Activated CD4-positive, alpha-beta T cell treated with anti-CD3 and anti-CD28 coated beads, Interleukin-2, amount 50 U/mL, for 4 hours (primary cell): ENCODE measurements at places on chromosomes 16 and 17.

- DNase-seq, result peak; percentile 9
These were observed 60.4 kb downstream of the ZDHHC7 start for GRCh38 chr16:84950906-84951305.

GRCh38 chr17:65277576-65277975, 140.4 kb downstream of the RGS9 start:
- DNase-seq, result no peak

DNA sequence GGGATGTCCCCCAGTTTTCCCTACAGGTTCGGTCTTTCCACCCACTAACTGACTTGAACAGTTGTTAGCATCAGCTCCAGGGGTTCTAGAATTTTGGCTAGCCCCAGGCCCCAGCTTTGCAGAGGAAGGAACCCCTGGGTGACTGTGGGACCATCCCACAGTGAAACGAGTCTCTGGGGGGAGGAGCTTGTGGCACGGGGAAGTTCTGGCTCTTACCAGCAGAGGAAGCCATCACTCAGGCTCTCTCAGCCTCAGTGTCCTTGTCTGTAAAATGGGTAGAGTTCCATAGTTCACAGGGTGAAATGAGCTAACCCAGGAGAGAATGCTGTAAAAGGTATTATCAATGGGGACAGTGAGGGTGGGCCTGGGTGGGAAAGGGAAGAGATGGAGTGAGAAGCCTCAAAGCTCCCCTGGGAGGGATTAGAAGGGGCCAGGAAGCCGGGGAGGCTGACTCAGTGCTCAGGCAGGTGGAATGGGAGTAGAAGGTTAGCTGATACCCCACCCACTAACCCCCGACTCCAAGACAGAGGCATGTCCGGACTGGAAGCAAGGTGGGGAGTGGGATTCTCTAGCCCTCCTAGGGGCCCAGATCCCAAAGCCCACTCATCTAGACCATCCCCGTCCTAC, 30.9 kb upstream of the CDC42EP4 start:
- no peak for DNase-seq

DNA sequence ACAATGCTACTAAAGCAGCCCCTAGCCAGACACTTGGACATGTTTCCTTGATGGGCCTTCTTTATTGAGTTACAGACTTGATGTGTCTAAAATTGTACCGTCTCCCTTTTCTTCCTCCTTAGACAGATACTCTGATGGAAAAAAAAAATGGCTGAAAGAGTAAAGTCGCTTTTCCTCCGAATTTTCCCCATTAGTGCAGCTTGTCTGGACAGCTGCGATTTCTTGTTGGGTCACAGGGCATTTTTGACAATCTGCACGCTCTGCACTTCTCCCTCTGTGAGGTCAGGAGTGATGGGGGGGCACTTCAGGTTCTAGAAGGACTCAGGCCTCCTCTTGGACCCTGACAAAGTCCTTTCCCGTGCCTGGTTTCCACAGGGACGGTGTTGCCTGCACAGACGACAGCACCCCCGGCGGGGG, 968 bp upstream of the PRKAR1A start:
- no peak for DNase-seq

DNA sequence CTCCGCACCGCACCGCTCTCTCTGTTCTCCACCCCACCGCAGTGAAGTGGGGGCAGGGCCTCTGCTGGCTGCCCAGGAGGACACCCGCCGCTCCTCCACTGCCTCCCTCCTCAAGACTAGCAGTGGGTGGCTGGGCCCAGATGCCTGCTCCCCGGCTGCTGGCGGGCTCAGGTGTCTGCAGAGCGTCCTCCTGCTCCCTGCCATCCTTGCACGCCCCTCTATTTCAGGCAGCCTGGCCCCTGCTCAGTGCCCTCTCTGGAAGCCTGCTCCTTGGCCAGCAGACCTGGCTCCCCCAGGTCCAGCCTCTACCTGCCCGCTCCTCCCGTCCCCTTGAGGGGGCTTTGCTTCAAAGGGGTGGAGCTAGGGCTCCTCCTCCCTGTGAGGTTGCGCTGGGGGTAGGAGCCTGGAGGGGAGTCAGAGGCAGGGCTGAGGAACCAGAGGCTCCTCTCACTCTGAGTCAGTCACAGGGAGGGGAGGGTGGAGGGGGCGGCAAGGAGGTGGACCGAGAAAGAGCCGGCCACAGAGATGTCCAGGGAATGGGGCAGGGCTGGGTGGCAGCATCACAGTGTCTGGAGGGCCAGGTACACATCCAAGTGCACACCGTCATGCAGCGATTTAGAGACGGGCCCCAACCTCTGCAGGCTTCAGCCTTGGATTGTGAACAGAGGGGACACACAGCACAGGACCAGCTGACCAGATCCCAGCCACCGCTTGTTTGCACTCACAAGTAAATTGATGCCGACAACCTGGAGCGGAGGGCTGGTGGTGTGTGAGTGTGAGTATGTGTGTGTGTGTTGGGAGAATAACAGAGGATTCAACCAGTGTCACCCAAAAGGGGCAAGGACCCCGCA, 9.8 kb upstream of the TMEM92 start:
- no peak for DNase-seq

- no peak for DNase-seq
These were observed 60.2 kb downstream of the EMP2 start for GRCh38 chr16:10519929-10520868.

- no peak for DNase-seq
These were observed 11.3 kb downstream of the TBX4 start for GRCh38 chr17:61463316-61464129.

GRCh38 chr17:75869282-75870141, 8.9 kb downstream of the TRIM47 start:
- no peak for DNase-seq

GRCh38 chr17:62955841-62956352, 10.1 kb upstream of the TANC2 start:
- DNase-seq, result no peak

DNA sequence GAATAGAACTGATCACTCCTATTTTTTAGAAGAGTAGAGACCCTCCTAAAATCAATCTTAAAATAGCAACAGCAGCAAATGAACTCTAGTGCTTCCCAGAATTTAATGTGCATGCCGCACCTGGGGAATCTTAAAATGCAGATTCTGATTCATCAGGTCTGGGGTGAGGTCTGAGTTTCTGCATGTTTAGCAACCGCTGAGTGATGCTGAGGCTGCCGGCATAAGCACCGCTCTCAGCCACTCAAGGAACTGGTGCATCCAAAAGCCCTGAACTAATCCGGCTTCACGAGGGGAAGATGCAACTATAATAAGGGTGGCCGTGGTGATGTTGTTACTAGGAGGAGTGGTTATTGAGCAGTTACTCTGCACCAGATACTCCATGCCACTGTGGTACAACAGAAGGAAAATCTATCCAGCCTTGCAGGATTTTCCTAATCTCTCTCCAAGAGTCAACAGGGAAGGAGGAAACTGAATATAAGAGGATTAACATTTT, 19.7 kb downstream of the SDK2 start:
- DNase-seq, result no peak

GRCh38 chr17:65088621-65089360, 32.3 kb upstream of the GNA13 start:
- no peak for DNase-seq

DNA sequence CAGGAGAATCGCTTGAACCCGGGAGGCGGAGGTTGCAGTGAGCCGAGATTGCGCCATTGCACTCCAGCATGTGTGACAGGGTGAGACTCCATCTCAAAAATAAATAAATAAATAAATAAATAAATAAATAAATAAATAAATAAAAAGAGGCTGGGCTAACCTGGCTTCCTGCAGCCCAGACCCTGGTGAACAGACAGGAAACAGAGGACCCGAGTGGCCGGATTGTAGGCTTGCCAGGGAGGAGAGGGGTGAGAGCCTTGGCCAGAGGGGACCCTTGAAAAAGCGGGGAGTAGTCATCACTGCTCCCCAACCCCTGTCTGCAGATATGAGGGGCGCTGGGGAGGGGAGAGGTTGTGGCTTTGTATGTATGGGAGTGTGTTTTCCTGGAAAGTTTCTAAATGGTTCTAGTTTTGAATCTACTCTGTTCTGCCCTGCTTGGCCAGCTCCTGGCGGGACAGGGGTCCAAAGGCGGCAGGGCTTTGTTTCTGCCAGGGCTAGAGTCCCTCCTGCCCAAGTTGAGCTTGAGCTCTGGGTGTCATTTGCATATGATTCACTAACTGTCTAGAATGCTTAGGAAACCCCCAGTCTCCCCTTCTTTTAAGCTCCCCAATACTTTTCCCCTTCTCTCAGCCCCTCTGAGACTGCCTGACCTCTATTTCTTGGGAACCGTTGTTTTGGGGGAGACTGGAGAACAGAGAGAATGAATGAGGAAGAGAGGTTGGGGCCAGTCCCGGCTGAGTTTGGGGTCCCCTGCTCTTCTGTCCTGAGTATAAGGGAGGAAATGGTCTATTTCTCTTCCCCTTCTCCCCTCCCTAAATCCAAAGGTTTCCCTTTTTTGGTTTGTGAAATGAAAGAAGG, 16.4 kb downstream of the RARA start:
- no peak for DNase-seq

GRCh38 chr16:25161753-25162367, 50.3 kb downstream of the LCMT1 start:
- no peak for DNase-seq

DNA sequence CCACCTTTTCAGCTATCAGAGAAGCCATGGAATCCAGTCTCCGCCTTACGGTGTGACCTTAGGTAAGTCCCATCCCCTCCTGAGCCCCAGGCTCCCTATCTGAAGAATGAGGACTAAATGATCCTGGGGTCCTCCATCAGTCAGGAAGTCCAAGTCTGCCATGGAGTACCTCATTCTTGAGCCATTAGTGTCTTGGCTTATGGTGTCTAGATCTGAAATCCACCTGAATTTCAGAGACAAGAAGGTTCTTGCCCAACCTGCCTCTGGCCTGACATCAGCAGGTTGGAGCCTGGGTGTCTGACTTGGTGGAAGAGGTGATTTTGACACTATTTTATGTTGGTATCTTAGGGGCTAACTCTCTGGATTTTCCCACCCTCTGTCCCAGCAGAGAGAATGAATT, 47.1 kb downstream of the CNGB1 start:
- DNase-seq, result no peak

DNA sequence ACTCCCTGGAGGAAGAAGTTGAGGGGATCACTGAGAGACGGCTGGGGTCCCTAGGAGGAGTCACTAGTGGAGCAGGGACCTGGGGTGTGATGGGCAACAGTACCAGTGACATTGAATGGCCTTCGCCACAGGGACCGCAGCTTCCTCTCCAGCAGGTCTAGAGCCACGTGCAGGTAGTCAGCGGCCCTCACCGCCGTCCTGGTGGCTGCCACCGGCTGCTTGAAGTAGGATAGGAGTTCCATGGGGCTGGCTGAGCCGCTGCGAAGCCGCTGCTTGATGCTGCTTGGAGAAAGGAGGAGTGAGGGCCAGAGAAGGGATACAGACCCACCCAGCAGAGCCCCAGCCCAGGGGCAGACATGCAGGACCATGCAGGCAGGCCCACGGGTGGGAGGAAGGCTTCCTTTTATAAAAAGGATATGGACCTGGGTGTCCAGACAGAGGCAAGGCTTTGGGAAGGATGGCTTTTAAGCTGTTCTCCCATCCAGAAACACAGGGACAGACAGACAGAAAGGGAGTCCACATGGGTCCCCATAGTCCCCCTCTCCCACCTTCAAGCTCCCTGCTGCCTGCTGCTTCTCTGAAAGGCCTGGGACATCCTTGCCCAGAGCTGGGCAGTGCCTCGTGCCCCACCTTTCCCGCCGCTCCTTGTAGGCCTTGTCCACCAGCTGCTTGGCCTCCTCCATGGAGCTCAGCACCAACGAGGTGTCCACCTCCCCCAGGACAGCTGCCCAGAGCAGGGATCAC, 827 bp downstream of the MPO start:
- DNase-seq, result no peak

DNA sequence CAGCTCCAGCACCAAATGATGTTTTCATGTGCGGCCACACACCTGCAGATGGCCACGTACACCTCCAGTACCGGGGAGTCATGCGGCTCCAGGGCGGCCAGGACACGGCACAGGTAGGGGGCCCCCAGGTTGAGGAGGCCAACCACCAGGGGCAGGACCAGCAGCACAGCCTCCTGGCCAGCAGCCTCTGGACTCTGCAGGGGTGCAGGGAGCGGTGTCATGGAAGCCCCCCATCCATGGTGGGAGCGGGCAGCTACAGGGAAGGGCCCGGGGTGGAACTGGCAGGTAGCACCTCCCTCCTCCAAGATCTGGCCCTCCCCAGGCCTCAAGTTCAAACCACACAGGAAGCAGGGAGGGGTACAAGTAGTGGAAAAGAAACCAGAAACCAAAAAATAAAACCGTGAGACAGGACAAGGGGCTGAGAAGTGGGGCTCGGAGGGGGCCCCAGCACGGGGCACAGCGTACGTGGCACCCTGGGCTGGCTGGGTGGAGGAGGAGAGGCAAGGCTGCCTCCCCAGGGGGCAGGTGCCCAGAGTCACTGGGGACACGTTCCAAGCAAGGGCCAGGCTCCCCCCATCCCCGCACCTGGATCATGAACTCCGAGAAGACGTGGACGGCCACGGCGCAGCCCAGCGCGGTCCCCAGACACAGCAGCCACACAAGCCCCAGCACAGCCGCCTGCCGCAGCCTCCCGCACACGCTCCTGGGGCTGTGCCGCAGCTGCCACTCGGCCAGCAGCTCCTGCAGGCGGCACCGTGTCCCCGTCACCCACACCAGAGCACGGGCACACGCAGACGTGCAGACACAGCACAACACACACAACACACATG, 7.4 kb downstream of the TMC6 start:
- DNase-seq, result no peak

GRCh38 chr17:7589204-7589868, 558 bp downstream of the SOX15 start:
- peak; percentile 56 for DNase-seq

- DNase-seq, result peak; percentile 65
These were observed 24.3 kb downstream of the POLR3E start for GRCh38 chr16:22321340-22322001.

GRCh38 chr17:41571561-41572434, at the start of gene KRT9:
Gene KRT9 (minus strand): TSS chr17:41572059. CDS start chr17:41571992, 67 bp downstream.
- no peak for DNase-seq

- DNase-seq, result no peak
These were observed 77.7 kb upstream of the GNG13 start for GRCh38 chr16:878072-878784.

- DNase-seq, result no peak
These were observed 1.2 kb upstream of the PROCA1 start for GRCh38 chr17:28712705-28713415.

DNA sequence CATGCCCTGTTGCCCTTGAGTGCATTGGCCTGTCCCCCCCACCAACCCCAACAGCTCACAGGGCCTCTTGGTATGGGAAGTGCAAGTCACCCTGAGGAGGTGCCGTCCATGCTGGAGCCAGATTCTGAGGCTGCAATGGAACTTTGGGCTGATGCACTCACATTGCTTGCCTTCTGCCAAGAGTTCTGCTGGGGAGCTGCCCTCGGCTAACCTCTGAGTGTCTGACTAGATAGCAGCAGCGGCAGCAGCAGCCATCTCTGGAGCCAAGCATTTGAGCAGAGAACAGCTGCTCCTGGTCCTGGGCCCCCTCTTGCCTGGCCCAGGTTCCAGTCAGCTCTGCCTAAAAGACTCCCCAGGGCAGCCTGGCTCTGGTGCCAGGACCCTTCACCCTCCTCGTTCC, 61.5 kb downstream of the GNAO1 start:
- DNase-seq, result no peak

GRCh38 chr17:82691714-82692113, 6.8 kb downstream of the RAB40B start:
- no peak for DNase-seq

GRCh38 chr17:34285286-34285792, at the start of gene CCL11:
Gene CCL11 (plus strand): TSS chr17:34285742. CDS start chr17:34285809, 67 bp downstream.
- no peak for DNase-seq

- no peak for DNase-seq
These were observed 31.6 kb downstream of the PHKB start for GRCh38 chr16:47492428-47493377.
